ENCODE measurements at places on chromosomes 3 and 15.

DNA sequence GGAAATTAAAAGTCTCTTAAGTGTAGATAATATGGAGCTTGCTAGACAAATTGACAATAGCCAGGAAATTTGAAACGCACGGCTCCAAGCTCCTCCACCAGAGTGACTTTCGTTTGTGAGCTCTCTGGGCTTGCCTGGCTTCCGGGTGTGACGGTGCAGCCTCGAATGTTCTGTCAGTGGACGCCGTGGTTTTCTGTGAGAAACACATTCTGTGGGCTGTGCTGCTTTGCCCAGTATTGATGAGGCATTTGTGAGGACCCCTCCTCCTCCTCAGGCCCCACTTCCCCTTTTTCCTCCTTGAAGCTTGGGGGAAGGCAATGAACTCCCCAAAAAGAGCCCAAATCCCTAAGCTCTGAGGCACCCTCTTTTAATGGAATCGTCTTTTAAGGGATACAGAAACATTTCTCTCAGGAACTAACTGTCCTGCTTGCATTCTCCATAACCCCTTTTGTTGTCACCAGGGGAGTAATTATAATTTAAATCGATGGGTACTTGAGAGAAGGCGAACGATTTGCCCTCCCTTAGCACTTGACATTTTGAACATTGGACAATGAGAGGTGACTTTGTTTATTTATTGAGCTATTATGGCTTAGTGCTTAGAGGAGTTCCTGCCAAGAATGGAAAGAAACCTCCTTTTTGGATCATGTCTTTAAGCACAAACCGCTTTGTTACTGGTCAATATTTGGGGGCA is 40.8 kb downstream of the POLR2M start:
- DNase-seq: no peak

DNA sequence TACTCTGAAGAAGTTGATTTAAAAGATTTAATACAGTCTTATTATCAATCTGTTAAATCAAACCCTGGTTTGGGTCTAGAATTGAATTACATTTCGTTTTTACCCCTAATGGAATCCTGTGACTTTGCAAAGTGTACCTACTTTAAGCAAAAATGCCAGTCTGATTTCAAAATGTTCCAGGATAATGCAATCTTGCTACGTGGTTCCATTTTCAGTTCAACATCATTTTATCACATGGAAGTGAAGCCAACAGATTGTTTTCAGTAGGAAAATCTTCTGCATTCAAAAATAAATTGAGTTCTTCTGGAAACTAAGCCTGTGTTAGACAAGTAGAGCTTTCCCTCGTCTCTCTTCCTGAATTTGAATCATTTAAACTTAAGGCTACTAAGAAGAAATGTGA is 356.4 kb downstream of the CHST2 start:
- no peak for DNase-seq

GRCh38 chr3:127457546-127458145 is 132.9 kb downstream of the TPRA1 start:
- no peak for DNase-seq

DNA sequence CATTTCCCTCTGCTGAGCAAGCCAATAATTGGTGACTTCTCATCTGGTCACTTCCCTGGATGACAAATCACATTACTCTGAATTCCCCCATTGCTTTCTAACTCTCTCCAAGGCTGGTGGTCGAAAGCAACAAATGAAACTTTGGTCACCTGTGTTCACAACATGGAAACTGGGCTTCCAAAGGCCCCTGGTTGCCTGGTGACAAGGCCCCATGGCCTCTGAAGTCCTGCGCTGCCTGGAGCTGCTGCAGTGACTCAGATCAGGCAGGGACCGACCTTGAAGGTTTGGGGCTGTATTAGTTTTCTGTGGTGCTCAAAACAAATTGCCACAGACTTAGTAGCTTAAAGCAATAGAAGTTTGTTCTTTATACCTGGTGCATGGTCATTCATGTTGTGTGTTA is 345.3 kb downstream of the WDR72 start:
- no peak for DNase-seq

DNA sequence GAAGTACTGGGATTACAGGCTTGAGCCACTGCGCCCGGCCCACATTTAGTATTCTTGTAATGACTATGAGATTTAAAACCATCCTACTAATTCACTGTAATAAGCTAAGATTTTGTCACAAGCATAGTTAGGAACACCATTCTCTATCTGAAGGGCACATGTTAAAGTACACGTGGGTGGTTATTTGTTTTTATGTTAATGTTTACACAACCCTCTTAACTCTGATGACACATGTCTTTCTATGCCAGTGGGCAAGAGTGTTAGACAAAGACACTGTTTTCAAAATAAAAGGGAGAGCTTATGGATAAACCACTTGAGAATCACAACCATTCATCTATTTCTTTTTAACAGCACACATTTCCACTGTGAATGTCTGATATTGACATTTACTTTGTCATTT is 537.6 kb upstream of the IL12A start:
- DNase-seq: no peak

GRCh38 chr15:87781959-87782625 is 474.4 kb downstream of the NTRK3 start:
- no peak for DNase-seq

DNA sequence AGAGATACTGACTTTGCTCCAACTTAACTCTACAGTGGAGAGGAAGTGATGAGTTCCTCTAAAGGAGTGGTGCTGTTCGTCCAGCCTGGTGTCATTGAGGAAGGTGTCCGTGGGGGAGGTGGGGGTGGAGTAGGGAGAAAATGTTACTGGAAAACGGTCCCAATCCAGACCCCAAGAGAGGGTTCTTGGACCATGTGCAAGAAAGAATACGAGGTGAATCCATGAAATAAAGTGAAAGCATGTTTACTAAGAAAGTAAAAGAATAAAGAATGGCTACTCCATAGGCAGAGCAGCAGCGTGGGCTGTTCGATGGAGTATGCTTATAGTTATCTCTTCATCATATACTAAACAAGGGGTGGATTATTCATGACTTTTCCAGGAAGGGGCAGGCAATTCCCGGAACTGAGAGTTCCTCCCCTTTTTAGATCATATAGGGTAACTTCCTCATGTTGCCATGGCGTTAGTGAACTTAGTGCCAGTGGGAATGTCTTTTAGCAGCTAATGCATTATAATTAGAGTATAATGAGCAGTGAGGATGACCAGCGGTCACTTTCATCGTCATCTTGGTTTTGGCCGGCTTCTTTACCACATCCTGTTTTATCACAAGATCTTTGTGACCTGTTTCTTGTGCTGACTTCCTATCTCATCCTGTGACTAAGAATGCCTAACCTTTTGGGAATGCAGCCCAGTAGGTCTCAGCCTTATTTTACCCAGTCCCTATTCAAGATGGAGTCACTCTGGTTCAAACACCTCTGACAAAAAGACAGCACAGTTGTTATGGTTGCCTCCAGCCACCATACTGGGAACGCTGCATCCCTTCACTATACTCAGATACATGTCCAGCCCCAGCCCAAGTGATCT is 38.6 kb downstream of the CLEC3B start:
- no peak for DNase-seq

DNA sequence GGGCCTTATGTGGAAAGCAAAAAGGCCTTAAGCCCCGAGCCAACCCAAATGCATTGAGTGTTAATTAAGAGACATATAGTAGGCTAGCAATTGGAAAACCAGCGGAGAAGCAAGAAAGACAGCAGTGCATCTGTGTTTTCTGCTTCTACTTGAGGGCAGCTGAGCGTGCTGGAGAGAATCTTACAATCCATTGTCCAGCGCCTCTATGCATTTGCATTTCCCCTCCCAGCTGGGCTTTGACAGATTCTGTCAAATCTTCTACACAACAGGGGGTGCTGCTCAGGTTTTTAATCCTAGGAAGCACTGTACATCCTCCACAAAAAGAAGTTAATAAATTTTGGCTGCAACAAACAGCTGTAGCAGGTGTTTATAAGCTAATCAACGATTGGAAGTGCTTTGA is 23.9 kb downstream of the SSR3 start:
- DNase-seq: no peak

- peak; percentile 66 for DNase-seq
Observed at GRCh38 chr15:66294157-66294931, 976 bp downstream of the DIS3L start.

- no peak for DNase-seq
Observed at GRCh38 chr15:38702178-38702912, 137.7 kb upstream of the RASGRP1 start.
